ENCODE measurements at places on chromosomes 12 and 14.

DNA sequence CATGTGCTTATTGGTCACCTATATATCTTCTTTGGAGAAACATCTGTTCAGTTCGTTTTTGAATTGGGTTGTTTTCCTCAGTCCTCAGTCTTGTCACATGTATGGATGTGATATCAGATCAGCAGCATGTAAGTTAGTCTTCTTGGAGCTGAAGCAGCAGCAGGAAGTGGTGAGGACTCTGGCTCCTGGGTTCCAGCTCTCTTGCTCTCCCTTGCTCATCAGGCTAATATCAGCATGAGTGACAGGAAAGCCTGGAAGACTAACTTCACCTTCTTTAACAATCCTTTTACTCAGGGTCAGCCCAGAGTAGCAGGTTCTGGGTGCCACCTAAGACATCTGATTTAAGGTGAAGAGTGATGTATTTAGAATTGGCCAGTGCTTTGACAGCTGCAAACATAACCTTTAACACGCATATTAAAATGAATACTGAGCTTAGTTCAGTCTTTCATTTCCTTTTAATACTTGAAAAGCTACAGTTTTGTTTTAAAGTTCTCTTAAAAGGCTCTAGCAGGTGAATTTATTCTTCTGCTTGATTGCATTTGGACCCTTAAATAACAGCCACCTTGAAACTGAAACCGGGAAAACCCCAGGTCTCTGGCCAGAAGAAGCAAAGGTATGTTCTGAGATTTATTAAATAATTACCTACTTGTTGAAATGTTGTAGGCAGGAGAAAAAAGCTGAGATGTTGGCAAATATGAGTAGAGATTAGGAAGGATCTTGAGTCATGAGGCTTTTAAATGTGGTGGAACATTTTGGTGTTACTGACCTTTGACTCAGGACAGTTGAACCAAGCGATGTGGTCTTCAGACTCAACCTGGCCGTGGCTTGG, 54.3 kb downstream of the DRAM1 start:
- DNase-seq, result no peak

- no peak for DNase-seq
Observed at GRCh38 chr14:99544991-99545390, 59.0 kb downstream of the CCDC85C start.

GRCh38 chr12:22083167-22083566, 37.1 kb downstream of the CMAS start:
- no peak for DNase-seq

- peak; percentile 99 for DNase-seq
Observed at GRCh38 chr14:55102141-55102621, 26.9 kb upstream of the LGALS3 start.

- no peak for DNase-seq
Observed at GRCh38 chr12:130320536-130320935, 17.2 kb upstream of the PIWIL1 start.

GRCh38 chr12:40342010-40342409, 117.2 kb downstream of the LRRK2 start:
- DNase-seq, result no peak

DNA sequence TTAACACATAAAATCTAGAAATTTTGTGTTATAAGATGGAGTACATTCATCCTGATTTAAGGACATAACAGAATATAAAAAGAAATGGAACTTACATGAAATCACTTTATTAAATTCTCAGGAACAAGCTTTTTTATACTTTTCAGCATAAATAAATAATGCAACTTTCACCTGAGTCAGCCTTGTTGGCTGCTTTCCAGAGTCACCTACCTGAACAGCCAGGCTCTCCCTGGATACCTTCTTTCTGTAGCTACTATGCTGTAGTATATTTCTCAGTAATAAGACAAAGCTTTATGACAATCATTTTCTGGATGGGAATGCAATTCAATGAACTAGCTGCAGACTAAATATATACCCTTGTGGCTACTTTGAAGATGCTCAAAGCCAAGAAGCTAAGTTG, 111.9 kb downstream of the NTS start:
- DNase-seq, result no peak

DNA sequence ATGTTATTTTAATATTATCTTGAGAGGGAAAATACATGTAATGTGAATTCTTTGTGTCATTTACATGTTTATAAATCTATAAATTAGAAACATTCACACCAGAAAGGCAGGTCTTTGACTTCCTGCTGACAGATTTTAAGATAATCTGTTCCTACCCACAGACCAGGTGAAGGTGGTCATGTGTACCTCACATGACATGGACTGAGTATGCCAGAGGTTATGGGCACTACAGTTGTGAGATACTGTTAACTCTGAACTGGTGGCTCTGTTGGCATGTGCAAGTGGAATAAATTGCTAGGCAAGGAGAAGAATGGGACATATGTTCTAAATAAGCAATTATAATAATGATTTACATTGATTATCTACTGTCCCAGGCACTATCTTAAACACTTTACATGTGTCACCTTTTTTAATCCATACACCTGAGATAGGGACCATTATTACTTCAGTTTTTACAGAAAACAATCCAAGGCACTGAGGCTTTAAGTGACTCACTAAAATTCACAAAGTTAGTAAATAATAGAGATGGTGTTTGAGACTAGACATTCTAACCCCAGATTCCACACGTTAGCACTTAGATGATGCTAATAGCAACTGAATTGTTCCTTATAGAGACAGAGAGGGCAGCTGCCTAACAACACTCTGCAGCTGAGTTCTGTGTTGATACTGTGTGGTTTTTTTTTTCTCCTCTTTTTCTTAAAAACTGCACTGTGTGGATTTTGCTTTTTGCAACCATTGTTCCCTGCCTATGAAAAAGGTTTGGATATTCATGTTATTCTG, 23.8 kb downstream of the SLC16A7 start:
- DNase-seq, result no peak

GRCh38 chr14:69879175-69880043, at the start of gene SMOC1:
Gene SMOC1 (plus strand): TSS chr14:69879416. CDS start chr14:69879679, 263 bp downstream.
- DNase-seq, result no peak

GRCh38 chr12:6469092-6469491, 1.4 kb downstream of the VAMP1 start:
- no peak for DNase-seq
